ENCODE measurements at places on chromosomes 12 and 14.

- peak; percentile 71 for DNase-seq
Observed at GRCh38 chr14:94598816-94599655, 13.2 kb upstream of the SERPINA3 start.

- no peak for DNase-seq
Observed at GRCh38 chr12:89552376-89552775, 26.5 kb upstream of the POC1B start.

- no peak for DNase-seq
Observed at GRCh38 chr12:26678697-26679660, 154.0 kb downstream of the ITPR2 start.

DNA sequence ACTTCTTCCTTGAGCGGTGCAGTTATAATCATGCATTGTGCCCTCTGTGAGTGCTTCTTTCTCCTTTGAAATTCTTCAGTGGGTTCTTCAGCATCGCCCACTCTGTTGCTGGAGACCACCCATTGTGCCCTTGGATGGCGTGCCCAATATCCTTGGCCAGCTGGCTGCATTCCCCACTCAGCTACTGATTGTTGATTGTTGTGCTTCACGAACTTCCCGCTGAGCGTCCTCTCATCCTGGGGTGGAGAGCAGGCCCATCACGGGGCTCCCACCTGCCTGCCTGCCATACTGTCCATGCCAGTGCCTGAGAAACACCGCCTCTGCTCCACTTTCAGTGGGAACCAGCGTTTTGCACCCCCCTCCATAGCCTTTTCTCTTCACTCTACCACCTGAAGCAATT is 8.6 kb upstream of the SSTR1 start:
- no peak for DNase-seq

DNA sequence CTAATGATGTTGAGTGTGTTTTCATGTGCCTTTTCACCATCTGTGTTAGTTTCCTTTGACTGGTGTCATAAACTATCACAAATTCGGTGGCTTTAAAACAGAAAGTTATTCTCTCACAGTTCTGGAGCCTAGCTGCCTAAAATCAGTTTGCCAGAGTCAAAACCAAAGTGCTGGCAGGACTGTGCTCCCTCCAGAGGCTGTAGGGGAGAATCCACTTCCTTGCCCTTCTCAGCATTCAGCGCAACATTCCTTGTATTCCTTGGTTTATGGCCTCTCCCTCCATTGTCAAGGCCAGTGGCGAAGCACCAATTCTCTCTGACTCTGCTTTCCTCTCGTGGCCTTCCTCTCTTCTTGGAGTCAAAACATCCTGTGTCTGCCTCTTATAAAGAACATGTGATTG is 174.2 kb upstream of the PDE3A start:
- no peak for DNase-seq

GRCh38 chr14:92564344-92565039 is 50.9 kb downstream of the RIN3 start:
- no peak for DNase-seq

- no peak for DNase-seq
Observed at GRCh38 chr12:66044731-66045130, 85.8 kb downstream of the LLPH start.

DNA sequence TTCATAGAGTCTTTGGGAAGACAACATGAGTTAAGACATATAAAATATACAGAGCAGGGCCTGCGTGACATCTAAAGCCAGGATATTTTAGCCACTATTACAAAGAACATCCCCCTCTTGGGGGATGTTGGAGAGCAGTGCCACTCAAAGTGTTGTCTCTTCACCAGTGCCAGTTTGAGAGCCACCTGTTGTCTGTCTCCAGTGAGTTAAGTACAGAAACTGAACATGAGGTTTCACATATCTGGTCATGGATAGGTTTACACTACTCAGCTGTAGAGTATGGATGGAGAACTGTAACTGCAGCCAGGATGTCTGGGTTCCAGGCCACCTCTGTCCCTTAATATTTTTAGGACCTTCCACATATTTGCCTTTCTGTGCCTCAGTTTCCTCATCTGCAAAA is 39.1 kb downstream of the RNFT2 start:
- no peak for DNase-seq

DNA sequence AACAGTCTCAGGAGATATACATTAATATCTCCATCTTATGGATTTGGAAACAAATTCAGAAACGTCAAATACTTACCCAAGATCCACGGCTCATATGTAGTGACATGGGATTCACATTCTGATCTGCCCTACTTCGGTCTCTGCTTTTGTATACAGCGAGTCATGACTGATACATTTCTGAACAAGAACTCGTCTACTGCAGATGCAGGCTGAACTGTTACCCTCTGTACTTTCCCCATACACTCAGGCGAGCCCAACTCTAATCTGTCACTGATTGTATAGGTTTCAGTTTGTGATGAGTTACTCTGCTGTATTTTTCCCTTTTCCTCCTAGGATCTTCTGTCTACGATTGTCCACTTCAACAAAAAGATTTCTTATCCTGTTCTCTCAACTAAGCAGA is 441.6 kb downstream of the CCDC91 start:
- no peak for DNase-seq

DNA sequence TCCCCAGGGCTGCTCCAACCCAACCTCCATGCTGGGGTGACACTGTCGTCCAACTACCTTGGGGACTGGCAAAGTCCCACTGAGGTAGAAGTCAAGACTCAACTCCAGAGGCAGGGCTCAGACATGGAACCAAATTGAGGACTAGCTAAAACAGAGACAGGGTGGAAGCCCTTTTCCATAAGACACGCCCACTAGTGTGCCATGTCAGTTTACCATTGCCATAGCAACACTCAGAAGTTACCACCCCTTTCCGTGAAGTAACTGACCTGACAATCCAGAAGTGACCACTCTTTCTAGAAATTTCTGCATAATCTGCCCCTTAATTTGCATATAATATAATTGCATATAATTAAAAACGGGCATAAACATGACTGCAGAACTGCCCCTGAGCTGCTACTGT is 409.6 kb downstream of the MED13L start:
- DNase-seq: no peak

DNA sequence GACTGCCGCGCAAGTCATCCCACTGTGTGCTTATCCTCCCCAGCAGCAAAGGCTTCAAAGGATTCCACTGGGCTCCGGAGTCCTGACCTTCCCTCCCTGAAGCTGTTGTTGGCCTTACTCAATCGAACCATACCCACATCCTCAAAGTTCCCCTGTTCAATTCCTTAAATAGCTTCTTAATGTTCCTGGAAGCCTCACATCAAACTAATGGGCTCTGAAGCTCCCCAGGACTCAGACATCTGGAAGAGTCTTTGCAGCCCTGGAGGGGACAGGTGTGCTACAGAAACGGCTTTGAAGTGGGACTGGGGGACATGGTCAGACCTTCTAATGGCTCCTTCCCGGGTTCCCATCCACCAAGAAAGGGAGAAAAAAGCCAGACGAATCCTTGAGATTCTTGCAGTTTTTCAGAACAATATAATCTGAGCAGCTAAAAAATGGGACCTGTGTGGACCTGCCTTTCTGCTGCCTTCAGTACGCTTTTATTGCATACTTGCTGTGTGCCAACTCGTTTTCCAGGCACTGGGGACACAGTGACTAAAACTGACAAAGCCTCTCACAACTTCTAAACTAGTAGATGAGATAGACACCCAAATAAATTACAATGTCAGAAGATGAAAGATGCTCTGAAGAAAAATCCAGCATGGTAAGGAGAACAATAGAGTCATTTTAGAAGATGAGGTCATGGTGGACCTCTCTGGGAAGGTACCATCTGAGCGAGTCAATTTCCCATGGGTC is 204.5 kb downstream of the MON2 start:
- DNase-seq: no peak

- no peak for DNase-seq
Observed at GRCh38 chr12:1655225-1655788, 26.3 kb downstream of the WNT5B start.

GRCh38 chr12:107320929-107321631 is 227.7 kb upstream of the CRY1 start:
- DNase-seq: no peak

- DNase-seq: no peak
Observed at GRCh38 chr12:27951898-27952297, 20.6 kb downstream of the PTHLH start.

GRCh38 chr14:71358209-71358931 is 451.1 kb downstream of the PCNX1 start:
- no peak for DNase-seq

DNA sequence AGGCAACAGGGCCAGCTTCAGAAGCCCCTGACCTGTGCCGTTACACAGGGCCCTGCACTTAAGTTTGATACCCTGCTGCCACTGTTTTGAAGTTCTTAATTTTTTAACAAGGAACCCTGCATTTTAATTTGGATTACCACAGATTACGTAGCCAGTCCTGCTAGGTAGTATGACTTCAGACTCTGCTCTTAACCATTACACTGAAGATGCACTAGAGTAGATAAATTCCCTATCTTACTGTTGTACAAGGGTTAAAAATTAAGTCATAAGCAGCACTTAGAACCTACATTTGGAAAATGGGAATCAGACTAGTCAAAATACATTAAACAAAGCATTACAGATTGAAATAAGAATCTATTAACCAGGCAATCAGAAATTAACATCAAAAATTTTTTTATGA is 2.3 kb downstream of the GNPNAT1 start:
- DNase-seq: no peak

GRCh38 chr12:81530352-81530751 is 228.8 kb downstream of the PPFIA2 start:
- no peak for DNase-seq

DNA sequence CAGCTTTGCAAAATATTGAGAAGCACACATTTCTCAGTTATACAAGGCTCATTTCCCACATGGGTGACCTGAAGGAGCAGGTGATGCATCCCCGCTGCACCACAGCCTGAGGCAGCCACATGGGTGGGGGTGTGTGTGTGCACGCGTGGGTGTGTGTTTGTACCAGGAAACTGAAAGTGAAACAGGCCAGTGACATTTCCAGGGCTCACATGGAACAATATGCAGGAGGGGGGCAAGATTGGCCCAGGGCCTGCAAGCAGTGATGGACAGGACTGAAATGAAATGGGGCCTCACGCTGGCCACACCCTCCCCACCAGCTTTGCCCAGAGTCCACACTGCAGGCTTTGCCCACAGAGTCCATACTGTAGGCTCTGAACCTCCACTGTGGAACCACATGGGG is 154.2 kb upstream of the PARP11 start:
- no peak for DNase-seq

GRCh38 chr12:10331642-10332239 is 24.1 kb downstream of the KLRD1 start:
- no peak for DNase-seq

- no peak for DNase-seq
Observed at GRCh38 chr12:1863823-1864222, 43.5 kb downstream of the LRTM2 start.

GRCh38 chr14:95545515-95546168 is 10.8 kb downstream of the GLRX5 start:
- DNase-seq: no peak

DNA sequence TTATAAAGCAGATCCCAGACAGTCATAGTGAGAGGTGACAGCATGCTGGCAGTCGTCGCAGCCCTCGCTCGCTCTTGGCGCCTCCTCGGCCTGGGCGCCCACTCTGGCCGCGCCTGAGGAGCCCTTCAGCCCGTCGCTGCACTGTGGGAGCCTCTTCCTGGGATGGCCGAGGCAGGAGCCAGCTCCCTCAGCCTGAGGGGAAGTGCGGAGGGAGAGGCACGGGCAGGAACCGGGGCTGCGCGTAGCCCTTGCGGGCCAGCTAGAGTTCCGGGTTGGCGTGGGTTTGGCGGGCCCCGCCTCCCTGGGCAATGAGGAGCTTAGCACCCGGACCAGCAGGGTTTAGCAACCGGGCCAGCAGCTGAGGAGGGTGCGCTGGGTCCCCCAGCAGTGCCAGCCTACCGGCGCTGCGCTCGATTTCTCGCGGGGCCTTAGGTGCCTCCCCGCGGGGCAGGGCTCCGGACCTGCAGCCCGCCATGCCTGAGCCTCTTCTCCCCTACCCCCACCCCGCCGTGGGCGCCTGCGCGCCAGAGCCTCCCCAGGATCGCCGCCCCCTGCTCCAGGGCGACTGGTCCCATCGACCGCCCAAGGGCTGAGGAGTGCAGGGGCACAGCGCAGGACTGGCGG is 451.2 kb upstream of the DCN start:
- no peak for DNase-seq

- no peak for DNase-seq
Observed at GRCh38 chr14:22541721-22542120, 47.3 kb downstream of the DAD1 start.

DNA sequence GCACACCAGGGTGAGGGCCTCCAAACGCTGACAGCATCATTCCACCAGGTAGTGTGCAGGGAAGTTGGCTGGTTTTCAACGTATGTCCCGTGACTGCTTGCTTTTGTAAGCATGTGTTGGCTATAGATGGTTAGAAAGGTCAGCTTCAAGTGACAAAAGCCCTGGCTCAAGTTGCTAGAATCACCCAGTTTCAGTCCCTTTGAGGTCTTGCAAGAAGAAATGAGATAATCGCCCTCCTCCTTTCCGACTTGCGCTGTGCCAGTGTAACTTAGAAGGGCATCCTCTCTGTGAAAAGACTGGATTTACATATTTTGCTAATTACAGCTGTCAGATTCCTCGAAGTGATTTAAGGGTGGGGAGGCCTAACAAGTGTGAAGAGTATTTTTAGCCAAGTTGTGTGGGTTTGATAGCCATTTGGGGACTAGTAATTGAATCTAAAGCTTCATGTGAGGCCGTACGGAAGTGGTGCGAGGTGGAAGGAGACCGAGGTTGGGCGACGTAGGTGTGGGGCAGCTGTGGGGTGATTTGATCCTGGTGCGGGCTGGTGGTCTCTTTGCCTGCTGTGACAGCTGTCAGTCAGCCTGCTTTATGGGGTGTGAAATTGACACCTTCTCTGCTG is 94.7 kb downstream of the CHST11 start:
- no peak for DNase-seq

DNA sequence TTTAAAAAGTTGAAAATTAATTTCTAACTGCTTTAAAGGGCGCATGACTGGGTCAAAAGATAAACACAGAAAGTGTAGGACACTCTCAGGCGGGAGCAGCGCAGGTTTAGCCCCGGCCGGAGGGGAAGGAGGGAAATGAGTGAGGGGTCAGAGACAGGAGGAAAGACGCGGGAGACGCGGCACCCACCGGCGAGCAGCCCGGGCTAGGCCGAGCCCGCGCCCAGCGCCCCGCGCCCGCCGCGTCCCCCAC is 591 bp downstream of the GXYLT1 start:
- DNase-seq: peak; percentile 18

GRCh38 chr14:23566778-23567185 is 809 bp downstream of the AP1G2 start:
- DNase-seq: no peak

GRCh38 chr12:113087193-113087592 is 30.7 kb downstream of the DTX1 start:
- no peak for DNase-seq

- no peak for DNase-seq
Observed at GRCh38 chr14:23432946-23433345, 2.5 kb downstream of the MYH7 start.

DNA sequence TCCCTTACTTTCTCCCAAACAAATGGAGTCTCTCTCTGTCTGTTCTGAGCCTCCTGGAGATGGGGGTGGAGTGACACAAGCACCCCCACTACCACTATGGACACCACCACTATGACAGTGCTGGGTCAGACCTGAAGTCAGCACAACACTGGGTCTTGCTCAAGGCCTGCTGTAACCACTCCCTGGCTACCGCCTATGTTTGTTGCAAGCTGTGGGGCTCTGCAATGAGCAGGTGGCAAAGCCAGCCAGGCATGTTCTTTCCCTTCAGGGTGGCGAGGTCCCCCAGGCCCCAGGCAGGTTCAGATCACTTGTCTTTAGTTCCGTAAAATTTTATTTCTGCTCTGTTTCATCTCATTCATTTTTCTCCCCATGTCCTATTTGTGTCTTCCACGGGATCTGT is 349.8 kb downstream of the TMEM121 start:
- no peak for DNase-seq

Measured in head of caudate nucleus (tissue), 42 donors.